ENCODE measurements at places on chromosomes 12 and 14.

DNA sequence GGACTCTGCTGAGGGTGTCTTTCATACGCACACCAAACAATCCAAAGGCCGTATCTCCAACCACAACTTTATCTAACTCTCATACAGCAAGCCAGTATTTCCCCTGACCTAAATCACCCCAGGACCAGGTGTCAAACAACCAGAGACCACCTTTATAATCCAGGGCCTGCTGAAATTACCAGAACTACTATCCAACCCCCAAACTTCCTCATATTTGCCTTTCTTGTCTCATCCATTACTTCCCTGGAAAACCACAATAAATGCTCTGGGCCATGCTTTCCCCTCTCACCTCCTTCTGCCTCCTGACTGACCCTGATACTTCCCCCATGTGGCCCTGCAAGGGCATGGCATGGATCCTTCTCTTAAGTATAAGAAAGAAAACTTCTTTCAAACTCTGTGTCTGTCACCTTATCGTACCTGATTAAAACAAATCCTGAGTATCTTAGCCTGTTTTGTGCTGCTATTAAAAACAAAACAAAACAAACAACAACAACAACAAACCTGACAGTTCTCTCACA is 44.7 kb upstream of the CRACR2A start:
- DNase-seq = no peak

DNA sequence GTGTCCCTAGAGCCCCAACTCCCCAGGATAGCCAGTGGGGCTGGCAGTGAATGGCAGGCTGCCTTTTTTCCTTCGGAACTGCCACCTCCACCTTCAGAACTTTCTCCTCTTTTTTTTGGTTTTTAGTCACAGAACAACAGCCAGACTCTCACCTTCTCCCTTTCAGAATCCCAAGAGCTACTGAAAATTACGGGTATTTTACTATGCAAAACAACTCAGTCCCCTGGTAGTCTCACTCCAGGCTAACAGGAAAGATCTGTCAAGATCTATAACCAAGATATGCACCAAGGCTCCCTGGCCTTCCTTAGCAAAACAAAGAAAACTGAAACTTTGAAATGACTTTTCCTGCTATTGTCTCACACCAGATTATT is 12.5 kb downstream of the PLEKHG6 start:
- DNase-seq = no peak

GRCh38 chr12:55996201-55996714 is 818 bp upstream of the SUOX start:
- DNase-seq = peak; percentile 51

- no peak for DNase-seq
Observed at GRCh38 chr12:40031965-40032364, 73.9 kb downstream of the SLC2A13 start.

- DNase-seq = no peak
Observed at GRCh38 chr12:22982635-22983034, 357.7 kb downstream of the ETNK1 start.

DNA sequence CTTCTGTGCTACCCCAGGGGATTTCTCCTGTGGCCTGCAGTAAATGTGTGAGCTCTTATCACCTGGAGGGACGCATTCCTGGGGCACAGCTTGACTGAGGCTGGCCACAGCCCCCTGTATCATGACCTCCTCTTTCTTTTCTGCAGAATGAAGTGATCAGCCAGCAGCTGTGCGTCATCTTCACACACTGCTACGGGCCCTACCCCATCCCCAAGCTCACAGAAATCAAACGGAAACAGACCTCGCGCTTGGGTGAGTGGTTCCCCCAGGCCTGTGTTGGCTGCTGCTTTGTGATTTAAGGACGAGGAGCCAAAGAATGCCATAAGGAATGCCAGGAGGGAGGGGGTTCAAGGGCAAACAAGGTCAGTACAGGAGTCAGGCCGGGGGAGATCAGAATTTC is 50.5 kb upstream of the PWP1 start:
- DNase-seq = no peak

- DNase-seq = no peak
Observed at GRCh38 chr12:45833401-45833800, 103.9 kb downstream of the ARID2 start.

GRCh38 chr12:44159216-44159615 is 323.3 kb downstream of the TMEM117 start:
- no peak for DNase-seq

DNA sequence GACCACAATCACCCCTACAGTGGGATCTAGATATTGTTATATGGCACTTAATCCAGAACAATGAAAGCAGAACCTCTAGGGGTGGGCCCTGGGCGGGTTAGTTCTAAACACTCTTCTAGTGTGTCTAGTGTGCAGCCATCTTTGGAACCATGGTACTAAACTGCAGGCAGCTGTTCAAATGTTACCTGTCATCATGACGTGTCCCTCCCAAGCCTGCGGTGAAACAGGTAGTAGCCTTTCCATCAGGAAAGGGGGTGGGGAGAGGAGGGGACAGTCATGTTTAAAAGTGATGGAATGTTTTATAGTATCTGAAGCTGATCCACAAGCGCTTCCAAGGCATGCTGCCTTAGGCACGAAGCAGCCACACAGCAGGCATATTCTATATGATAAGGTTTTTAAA is 122.6 kb upstream of the SLC35F4 start:
- DNase-seq = no peak

DNA sequence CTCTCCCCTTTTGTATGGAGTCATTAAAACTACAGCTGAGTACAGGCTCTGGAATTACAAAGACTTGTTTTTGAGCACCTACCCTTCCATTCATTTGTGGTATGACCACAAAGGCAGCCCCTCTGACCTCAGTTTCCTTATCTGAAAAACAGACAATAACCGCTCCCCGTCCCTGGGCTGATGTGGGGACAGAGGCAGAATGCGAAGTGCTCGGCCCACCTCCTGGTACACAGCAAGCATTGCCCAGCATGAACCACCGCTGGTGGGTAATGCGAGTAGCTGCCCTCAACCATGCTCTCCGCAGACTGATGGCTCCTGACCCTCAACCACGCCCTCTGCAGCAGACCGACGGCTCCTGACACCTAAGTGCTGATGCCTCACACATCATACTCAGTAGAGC is 22.4 kb downstream of the P2RX2 start:
- no peak for DNase-seq

DNA sequence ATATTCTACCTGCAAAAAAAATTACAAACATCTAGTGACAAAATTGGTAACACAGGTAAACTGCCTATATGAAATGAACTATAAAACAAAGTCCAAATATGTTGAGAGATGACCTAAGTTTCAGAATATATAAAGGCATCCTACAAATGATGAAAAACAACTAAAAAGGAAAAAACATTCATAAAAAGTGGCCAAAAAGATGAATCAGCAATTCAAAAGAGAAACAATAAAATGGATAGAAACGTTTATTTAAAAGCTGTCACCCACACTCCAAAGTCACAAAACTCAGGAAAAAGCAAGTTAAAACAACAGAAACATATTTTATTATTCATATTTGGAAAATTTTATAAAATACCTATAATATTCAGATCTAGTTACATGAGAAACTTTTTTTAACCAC is 106.5 kb upstream of the DCN start:
- DNase-seq = no peak

DNA sequence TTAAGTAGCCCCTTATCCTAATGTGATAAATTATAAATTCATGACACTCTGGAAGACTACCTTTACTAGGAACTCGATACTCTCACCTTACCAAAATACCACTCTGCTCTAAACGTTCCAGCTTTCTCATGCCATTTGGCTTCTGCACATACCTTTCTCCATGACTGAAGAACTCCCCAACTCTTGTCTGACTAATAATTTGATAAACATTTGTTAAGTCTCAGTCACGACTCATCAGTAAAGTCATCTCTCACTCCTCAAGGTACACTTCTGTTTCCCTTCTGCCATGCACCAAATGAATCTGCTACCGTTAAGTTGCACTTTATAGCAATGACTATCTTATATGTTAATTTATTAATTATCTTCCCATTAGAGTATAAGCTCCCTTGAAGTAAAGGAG is 498.3 kb upstream of the NOVA1 start:
- DNase-seq = no peak

DNA sequence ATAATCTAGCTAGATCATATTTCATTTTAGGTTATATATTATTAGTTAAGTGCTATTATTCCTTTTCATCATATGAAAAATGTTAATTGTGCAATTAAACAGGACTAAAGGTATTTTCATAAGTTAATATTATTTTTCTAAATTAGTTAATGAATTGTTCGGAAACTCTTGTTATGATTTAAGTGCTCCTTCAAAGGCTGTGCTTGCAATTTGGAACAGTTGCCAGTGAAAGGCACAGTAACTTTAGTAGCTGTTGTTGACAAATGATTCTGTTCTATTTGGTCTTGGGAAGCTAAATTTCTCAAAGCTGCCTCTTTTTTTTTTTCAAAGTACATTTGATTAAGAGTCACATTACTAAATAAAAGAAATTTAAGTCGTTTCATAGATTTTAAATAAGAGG is 40.7 kb downstream of the PTPRQ start:
- no peak for DNase-seq

All from T-helper 17 cell (primary cell).